ENCODE measurements at places on chromosomes 16 and 17.
A peak's percentile ranks its signal among the peaks of the same experiment; 100 is the strongest.

- DNase-seq = no peak
Observed at GRCh38 chr17:27996202-27997043, 46.1 kb upstream of the NLK start.

- peak; percentile 60 for DNase-seq
Observed at GRCh38 chr16:3131755-3132377, 3.0 kb upstream of the ZNF213 start.

DNA sequence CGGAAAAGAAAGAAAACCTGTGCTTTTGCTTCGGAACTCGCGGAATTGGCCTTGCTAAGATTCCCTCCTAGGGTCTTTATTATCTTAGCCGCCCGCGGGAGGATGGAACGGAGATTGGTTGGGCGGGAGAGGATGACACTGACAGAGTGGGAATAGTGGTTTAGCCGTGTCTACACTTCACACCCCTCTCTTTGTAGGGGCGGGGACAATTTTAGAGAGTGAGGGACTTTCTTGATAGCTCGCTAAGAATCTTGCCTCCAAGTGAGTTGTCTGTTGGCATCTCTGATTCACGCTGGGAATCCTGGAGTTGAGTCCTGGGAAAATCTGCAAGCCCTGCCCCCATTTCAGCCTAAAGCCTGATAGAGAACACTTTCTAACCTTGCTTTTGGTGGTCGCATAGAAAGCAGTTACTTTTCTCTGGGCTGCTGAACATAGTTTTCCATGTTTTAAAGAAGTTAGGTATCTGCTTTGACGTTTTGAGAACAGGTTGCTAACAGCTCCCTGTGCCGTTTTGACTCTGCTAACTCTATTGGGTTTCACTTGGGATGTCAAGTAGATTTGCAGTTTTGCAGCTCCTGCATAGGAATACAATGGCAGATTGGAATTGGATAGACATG is 697 bp downstream of the NOL11 start:
- peak; percentile 16 for DNase-seq

DNA sequence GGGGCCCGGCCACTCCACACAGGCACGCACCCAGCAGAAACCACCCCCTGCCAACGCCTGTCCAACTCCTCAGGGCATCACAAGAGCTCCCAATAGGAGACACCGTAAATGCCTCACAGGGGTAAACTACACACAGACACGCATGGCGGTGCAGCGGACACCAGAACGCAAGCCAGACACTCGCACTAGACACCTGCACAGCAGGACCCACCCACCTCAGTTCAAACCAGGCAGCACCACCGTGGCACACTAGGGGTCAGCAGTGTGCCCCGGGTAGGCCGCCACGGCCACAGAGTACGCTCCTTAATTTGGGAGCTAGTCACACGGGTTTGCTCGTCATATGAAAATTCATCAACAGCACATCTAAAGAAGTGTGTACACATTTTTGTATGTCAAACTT is 3.4 kb downstream of the SLC38A10 start:
- peak; percentile 64 for DNase-seq

DNA sequence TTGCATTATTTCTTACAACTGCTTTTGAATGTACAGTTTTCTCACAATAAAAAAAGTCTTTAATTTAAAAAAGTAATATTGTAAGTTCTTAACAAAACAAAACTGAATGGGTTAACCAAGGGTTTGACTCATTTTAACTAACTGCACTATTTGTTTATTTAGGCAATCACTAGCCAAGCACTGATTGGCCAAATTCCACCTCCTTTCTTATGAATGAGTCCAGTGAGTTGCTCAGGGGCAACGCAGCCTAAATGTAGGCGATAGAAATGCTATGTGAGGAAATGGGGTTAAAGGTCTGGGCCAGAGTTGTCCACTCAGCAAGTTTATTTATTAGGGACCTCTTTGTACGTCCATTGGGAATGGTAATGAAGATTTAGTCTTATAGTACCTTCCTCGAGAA is 89.6 kb upstream of the MAF start:
- no peak for DNase-seq

- DNase-seq = peak; percentile 88
Observed at GRCh38 chr16:89115216-89115861, 21.7 kb downstream of the ACSF3 start.

DNA sequence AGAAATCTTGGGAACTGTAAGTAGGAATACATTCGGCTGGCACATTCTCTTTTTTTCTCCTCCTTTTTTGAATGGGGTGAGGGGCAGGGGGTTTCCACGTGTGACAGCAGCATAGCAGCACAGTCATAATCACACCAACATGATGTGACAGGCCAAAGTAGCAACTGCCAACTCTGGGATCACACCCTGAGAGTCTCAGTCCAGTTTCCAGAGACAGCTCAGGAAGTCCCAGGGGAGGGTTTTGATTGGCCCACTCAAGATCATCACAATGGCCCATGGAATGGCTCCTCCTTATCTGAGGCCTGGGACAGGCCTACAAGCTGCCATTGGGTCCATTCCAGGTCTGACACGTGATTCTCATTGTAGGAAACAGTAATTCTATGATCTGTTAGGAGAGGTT is 207.1 kb upstream of the ASIC2 start:
- no peak for DNase-seq

GRCh38 chr16:6232056-6232455 is 1100.6 kb upstream of the RBFOX1 start:
- DNase-seq = no peak

GRCh38 chr17:77839698-77840512 is 118.6 kb upstream of the TNRC6C start:
- DNase-seq = no peak

DNA sequence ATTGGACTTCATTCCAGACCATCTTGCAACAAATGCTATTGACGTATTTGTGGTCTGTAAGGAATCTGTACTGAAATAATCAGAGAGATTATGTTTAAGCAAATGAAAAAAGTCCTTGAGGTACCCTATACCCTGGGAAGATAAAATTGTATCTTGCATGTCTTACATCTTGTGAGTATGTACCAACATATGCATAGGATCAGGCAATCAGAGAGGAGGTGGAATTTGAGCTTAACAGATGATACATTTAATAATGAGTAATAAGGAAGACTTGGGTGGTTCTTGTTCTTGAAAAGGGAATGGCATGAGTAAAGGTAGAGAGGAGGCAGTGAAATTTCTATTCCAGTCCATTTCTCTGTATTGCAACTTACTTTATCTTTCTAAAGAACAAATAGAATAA is 10.6 kb downstream of the MOSMO start:
- DNase-seq = no peak

GRCh38 chr17:34771891-34772290 is 189.4 kb downstream of the CCT6B start:
- DNase-seq = no peak

DNA sequence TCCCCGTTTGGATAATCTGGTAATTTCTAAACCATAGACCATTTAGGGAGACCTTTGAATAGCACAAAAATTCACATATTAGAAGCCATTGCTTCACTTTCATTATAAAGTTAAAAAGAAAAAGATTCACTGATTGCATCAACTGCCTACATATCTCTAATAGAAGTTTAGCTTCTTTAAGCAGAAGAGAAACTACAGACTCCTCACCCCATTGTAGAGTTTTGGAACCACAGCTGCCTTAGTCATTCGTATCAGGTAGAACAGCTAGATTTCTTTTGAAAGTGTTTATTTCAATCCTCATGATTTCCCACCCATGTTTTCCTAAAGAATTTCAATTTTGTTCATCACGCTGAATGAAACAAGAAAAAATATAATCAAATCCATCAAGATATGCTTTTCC is 144.8 kb downstream of the CDH8 start:
- no peak for DNase-seq

GRCh38 chr17:20291853-20292252 is 175.5 kb downstream of the LGALS9B start:
- DNase-seq = no peak

DNA sequence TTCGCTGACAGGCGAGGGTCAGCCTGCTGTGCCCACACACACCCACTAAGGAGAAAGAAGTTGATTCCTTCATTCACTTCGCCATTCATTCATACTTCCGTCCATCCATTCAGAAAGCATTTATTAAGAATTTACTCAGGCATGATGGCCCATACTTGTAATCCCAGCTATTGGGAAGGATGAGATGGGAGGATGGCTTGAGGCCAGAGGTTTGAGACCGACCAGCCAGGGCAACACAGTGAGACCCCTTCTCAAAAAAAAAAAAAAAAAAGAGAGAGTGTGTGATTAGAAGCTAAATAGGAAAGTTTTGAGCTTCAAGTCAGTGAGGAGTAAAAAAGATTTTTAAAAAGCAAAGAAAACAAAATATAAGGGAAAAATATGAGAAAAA is 8.7 kb downstream of the CES2 start:
- no peak for DNase-seq

- DNase-seq = no peak
Observed at GRCh38 chr17:64216338-64217248, 46.5 kb downstream of the TEX2 start.

DNA sequence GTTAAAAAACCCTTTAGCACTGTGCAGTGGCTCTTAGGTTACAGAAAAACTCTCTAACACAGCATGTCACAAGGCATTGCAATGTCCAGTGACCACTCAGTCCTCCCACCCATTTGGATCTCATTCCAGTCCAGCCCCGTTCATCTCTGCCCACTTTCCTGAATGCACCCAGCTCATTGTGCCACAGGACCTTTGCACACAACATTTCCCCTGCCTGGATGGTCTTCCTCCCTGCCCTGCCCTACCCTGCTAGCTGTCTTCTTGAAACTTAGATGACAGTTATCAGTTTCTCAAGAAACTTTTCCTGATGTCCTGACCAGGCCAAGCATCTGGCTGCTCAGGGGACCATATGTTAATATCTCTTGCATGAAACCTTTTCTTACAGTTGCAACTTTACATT is 67.2 kb downstream of the WWP2 start:
- no peak for DNase-seq

- no peak for DNase-seq
Observed at GRCh38 chr16:51248217-51248616, 97.1 kb upstream of the SALL1 start.

GRCh38 chr17:81295676-81296381 is 722 bp upstream of the SLC38A10 start:
- peak; percentile 52 for DNase-seq

- no peak for DNase-seq
Observed at GRCh38 chr16:19245326-19245925, 40.1 kb upstream of the CLEC19A start.

DNA sequence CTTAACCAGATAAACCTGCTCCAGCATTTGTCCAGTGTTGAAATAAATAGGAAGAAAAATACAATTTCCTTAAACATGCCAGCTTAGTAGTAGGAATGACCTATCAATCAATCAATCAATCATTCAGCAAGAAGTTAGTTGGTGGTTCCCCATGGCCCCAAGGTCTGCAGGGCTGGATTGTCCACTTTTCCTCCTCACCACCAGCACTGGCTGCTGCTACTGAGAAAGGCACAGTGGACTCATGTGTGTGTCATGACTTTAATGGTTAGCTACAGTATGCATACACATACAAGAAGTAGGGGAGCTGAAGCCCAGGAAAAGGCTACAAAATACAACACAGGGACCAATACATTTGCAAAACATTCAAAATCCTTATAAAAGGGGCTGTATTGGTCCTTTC is 4.4 kb downstream of the SETD6 start:
- DNase-seq = no peak

DNA sequence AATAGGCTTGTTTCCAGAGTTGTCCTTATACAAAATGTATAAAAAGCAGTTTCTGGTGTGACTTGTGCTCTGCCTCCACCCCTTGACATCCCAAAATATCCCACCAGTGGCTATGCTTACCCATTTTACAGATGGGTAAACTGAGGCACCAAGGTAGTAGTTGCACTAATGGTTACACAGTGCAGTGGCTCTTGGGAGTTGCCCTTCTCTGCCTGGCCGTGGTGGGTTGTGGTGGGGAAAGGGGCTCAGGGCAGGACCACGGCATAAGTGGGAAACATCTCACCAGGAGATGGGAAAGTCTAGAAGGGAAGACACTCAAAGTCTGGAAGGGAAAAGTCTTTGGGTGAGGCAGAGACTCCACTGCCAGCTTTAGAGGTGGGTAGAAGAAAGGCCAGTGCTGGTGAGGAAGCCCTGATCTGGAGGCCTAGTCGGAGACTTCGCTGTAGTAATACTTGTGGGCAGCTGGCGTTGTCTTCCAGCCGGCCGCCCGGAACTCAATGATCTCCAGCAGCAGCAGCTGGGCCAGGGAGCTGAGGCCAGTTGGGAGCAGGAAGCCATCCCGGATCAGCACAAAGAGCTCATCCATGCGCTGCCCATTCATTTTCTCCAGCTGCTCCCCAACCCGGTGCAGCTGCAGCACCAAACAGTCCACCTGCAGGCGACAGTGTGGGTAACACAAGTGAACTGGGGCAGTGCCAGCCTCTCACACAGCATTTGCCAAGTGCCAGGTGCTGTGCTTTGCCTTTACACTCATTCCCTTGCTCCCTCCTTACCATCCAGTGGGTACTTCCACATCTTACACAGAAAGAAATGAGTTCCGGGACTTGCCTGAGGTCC is 4.5 kb downstream of the MIF4GD start:
- no peak for DNase-seq

- peak; percentile 42 for DNase-seq
Observed at GRCh38 chr16:75402821-75403475, 30.4 kb downstream of the CFDP1 start.

DNA sequence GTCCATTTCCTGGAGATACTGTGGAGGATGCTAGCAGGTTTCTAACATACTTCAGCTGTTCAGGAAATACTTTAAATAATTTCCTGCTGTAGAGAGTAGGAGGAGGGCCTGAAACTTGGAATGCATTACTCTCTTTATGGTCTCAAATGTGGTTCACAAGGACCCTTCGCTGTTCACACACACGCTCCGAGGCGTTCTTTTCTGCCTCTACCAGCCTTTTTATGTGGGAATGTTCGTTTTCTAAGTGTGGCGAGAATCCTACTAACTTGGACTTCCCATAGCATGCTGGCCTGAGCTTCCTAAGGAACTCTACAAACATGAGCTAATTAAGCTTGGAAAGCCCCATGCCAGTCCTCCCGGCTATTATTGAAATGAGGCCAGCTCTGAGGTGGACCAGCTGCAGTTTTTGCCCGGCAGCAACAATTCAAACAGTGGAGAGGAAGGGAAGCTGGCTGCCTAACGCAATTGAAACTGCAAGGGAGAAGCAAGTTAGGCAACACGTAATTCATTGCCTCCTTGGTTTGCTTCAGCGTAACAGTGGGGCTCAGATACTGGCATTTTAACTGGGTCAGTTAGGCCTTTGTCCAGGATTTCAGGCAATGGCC is 18.9 kb downstream of the KPNA2 start:
- no peak for DNase-seq

DNA sequence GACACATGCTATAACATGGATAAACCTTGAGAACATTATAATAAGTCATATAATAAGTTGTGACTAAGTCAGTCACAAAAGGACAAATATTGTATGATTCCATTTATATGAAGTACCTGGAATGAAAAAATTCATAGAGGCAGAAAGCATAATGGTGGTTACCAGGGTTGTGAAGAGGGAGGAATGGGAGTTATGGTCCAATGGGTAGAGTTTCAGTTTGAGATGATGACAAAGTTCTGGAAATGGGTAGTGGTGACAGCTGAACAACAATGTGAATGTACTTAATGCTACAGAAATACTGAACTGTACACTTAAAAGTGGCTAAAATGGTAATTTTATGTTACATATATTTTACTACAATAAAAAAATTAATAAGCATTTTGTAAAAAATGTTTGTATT is 49.7 kb downstream of the MYO1D start:
- DNase-seq = no peak

- DNase-seq = no peak
Observed at GRCh38 chr16:88333848-88334777, 48.6 kb upstream of the ZNF469 start.

All from CD4-positive, CD25-positive, alpha-beta regulatory T cell (primary cell).